ENCODE measurements at places on chromosomes 3 and 15.

DNA sequence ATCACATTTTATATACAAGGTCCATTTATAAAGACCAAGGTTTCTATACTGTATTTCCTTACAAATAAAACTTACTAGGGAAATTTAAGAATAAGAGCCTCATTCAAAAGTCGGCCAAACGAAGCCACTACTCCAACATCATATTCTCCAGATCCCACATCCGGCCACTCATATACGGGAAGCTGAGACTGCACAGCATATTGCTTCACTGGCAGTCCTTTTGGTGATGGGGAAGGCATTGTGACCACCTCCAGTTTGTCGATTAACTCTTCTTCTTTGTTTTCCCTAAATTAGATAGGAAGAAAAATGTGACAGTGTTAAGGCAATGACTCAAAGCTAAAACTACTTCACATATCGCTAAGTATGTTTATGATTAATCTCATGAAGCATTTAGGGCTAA is 2.7 kb downstream of the MTFMT start:
- no peak for DNase-seq

DNA sequence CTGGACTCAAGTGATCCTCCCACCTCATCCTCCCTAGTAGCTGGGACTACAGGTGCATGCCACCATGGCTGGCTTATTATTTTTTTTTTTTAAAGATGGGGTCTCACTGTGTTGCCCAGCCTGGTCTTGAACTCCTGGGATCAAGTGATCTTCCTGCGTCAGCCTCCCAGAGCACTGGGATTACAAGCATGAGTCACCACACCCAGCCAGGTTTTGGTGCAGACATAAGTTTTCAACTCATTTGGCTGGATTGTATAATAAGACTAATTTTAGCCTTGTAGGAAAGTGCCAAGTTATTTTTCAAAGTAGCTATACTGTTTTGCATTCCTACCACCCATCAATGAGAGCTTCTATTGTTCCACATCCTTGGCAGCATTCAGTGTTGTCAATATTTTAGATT is 32.1 kb downstream of the BUB1B start:
- DNase-seq, result no peak

- no peak for DNase-seq
Measured at GRCh38 chr3:153599685-153600084, 437.7 kb downstream of the RAP2B start.

DNA sequence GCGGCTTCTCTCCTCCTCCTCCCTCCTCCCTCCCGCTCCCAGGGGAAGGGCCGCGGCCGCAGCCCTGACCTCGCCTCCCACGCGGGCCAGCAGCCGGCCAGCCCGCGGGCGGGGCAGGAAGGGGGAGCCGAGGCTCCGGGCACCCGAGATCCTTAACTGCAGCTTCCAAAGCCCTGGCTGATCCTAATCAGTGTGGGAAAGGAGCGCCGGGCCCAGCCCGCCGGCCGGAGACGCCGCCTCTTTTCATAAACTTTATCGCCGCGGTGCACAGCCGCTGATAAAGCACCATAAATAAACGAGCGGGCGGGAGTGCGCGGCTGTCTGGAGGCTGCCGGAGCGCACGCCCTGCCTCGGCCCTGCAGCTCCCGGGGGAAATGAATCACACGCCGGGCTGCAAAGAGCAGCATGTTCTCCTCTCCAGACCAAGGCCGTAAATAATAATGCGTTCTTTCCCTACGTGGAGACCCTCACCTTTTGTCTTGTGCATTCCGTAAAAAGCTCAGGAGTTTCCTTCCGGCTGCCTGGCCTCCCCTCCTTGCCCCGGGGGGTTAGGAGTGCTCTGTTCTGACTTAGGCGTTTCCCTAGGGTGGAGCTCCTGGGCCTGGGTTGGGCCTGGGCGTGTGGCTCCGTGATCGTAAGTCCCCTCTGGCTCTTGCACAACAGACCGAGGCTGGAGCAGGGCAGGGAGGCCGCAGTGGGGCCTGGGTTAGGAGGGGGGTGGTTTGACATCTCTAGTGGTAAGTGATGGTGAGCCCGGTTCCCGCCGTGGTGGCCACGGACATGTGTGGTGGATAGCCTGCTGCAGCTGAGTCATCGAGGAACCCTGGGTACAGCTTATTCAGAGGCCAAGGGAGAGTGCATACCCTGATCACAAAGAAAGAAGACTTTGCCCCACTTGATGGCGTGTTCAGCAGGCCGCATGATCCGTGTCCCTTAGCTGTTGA is 132.6 kb upstream of the HES1 start:
- DNase-seq, result peak; percentile 76

- no peak for DNase-seq
Measured at GRCh38 chr3:116141724-116142123, 303.6 kb downstream of the LSAMP start.

DNA sequence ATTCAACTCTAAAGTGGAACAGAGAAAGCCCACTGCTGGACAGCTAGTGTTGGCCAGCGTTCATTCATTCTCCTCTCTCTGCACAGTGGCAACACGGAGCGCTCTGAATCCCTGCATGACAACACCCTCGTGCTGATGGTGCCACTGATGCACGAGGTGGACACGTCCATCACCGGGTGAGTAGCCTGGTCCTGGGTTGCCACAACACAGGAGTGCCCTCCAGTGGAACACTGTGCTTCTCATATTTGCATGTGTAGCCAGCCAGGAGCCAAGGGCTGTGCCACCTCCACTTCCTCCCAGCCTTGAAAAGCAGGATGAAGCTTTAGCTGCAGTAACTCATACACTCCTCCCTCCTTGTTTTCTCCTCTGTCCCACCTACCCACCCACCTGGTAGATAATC is 120.0 kb upstream of the CTDSPL start:
- DNase-seq, result peak; percentile 21

GRCh38 chr3:18669374-18669773 is 244.2 kb upstream of the SATB1 start:
- DNase-seq, result no peak

- no peak for DNase-seq
Measured at GRCh38 chr3:108983051-108983450, 29.4 kb upstream of the GUCA1C start.

GRCh38 chr15:37220949-37221670 is 120.8 kb upstream of the MEIS2 start:
- no peak for DNase-seq

GRCh38 chr15:93162560-93162959 is 73.5 kb upstream of the RGMA start:
- no peak for DNase-seq

- DNase-seq, result peak; percentile 19
Measured at GRCh38 chr15:32834156-32834555, 116.4 kb downstream of the GREM1 start.

DNA sequence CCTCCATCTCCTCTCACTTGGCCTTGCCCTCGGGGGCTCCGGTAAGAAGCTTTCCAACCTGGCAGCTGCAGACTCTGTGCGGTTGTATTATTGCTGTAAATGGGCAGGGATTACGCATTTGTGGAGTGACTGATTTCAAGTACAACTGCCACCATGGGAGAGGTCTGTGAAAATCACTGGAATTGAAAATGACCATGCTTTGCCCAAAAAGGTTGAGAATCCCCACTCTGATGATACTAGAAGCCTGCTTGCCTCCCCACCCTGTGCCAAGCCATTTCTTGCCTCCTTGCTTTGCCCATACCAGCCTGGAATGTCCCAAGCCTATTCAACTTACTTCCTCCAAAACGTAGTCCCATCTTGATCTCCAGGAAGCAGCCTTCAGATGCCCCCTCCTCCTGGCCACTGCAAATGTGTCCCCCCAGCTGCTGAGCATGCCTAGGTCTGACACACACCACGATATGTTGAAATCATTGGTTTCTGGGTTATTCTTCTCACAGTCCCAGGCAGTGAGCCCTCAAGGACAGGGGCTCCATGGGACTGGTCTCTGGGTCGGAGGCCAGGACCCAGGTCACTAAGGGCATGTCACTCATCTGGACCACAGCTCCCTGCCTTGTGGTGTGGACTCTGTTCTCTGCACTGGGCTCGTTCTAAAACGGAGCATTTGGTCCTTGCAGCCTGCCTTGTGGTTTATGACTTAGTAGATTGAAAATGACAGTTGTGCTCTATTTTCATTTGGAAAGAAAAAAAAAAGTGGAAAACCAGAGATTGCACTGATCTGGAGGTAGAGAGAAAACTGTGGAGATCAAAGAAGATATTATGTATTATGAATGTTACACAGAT is 42.9 kb downstream of the SMAD3 start:
- DNase-seq, result no peak

DNA sequence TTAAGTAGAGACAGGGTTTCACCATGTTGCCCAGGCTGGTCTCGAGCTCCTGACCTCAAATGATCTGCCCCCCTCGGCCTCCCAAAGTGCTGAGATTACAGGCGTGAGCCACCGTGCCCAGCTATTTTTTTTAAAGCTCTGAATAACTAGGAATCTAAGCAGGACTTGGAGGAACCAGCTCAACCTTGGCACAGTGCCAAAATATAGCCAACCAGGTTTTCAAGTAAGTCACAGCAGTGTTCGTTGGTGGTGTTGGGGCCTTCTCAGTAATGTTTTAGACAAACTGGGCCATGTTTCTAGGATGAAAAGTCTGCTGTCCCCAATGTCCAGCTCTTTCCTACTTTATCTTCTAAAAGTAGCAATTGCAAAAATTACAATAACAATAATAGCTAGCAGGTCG is 6.4 kb upstream of the ADAM10 start:
- DNase-seq, result no peak

GRCh38 chr15:63944681-63944955 is 101.7 kb downstream of the DAPK2 start:
- DNase-seq, result no peak

DNA sequence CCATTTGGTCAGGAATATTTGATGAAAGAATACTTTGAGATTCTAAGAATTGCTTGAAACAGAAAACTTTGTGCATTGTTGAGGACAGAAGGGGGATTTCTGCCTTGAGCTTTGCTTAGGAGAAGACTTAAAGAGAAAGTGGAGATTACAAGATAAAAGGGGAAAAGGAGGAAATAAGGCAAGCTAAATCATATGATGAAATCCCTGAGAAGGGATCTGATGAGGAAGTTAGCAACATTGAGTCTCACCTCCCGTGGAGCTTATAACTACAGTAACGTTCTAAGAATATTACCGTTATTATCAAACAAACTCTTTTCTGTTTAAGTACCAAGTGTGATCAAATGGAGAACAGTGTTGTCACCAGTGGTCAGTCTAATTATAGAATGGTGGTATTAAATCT is 414.7 kb upstream of the NAALADL2 start:
- no peak for DNase-seq

- DNase-seq, result peak; percentile 21
Measured at GRCh38 chr3:83523470-83524073, 1435.2 kb upstream of the CADM2 start.

DNA sequence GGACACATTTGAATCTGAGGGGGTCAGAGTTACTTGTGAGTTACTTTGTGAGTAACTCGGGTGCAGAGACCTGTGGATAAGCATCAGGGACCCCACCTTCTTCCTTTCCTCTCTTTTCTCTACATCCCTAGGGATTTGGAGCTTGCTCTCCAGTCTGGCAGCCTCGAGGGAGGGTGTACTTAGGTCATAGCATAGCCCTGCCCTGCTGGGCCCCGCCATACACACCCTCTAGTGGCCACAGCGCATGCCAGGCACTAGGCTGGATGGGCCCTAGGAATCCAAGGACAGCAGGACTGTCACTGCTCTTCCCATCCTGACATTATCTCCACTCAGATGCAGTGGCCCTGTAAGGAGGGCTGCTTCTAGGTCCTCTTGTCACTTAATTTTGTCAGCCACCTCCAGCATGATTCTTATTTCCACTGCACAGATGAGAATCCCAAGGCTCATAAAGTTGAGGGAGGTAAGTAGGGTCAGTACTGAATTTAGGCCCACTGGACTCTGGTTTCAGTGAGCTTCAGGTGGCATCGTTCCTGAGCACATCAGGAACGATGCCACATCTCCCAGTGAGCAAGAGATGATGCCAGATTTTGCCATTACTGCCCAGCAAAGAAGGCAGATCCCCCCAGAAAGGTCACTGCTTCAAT is 3.6 kb upstream of the SMAD6 start:
- DNase-seq, result no peak

GRCh38 chr3:42421818-42422796 is 11.7 kb upstream of the LYZL4 start:
- no peak for DNase-seq

GRCh38 chr3:120177707-120178306 is 83.6 kb upstream of the GSK3B start:
- DNase-seq, result peak; percentile 57

DNA sequence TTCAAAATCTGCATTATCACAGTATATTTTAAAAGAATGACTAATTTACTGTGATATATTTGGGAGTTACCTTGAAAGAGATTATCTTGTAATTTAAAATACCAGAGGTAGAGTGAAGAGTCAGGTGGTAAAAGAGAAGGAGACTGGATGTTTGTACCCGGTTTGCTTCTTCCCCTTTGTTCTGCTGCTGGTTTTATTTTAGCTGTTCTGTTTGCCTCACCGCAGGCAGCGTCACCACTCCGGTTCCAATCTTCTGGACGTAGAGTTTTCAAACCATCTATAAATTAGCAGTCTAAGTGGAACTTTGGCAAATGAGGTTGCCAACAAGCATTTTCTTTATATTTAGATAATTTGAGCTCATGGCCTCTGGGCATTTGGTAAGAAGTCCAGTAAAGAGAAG is 38.2 kb downstream of the PPARG start:
- no peak for DNase-seq

DNA sequence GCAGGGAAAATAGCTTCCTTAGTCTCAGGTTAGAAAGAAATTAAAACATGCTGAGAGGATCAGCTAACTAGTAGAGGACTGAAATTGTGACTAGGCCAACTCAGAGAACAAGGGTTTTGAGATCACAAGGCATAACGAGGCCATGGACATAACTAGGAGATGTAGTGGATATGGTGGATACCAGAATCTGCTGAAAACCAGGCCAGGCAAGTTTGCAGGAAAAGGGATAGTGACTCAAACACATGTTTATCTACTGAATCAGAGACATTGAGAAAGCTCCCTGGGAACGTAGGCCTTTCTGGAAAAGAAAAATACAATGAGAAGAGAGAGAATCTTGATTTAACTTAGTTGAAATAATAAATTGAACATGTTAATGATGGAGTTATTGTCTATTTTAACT is 326.5 kb upstream of the GBE1 start:
- no peak for DNase-seq

- DNase-seq, result no peak
Measured at GRCh38 chr3:177979703-177980102, 556.5 kb upstream of the KCNMB2 start.

DNA sequence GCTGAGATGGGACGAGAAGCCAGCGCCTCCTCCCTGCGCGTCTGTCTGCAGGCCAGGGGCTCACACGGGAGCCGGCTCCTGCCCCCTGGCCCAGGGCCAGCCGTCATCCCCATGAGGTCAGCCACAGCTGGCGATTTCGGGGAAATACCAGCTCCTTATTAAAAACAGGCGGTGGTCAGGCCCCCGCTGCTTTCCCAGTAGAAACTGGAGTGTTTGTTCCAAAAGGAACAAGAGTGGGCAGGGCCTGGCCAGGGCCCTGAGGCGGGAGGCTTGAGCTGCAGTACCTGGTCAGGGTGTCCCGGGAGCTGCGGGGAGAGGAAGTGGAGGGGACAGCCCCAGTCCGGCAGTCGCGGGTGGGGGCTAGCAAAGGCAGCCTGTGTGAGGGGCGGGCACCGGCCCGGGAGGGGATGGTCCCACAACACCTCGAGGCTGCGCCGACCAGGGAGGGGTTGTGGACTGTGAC is 17.8 kb downstream of the MYL3 start:
- no peak for DNase-seq

Measured in HL-60 (cell line).